8988T (cell line): ENCODE measurements at places on chromosomes 6 and 20.

DNA sequence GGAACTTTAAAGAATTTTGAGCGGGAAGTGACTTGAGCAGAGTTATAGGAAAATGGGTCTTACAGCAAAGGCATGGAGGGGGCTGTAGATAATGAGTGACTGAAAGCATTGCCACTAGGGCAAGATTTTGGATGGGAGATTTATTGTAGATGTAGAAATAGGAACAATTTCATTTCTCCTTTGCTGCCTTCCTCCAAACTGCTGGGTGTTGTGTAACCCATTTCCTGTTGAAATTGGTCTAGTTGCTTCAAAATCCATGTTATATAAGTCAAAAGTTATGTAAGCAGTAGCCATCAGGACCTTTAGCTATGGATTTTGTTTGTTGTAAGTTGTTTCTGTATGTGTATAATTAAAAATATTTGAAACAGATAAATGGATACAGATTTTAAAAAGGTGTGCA is 11.1 kb downstream of the YWHAB start:
- DNase-seq, result no peak

DNA sequence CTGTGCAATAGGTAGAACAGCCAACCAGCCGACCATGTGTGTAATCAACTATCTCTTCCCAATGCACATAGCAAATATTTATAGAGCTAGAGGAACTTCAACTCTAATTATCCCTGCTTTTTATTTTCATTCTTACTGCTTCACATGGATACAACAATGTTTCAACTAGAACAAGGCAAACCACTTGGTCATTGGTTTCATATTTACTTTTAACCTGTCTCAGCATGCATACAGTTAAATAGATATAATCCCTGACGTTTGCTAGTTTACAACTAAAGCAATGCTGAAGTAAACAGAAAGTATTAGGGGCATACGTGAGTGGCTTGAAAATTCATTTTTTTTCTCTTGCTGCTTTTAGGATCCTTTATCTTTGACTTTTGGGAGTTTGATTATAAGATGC is 318.5 kb upstream of the MAP3K7 start:
- DNase-seq, result no peak

- DNase-seq, result no peak
Measured at GRCh38 chr20:24017458-24017755, 28.8 kb upstream of the GGTLC1 start.

GRCh38 chr6:82712389-82712788 is 348.8 kb downstream of the TPBG start:
- DNase-seq, result no peak

DNA sequence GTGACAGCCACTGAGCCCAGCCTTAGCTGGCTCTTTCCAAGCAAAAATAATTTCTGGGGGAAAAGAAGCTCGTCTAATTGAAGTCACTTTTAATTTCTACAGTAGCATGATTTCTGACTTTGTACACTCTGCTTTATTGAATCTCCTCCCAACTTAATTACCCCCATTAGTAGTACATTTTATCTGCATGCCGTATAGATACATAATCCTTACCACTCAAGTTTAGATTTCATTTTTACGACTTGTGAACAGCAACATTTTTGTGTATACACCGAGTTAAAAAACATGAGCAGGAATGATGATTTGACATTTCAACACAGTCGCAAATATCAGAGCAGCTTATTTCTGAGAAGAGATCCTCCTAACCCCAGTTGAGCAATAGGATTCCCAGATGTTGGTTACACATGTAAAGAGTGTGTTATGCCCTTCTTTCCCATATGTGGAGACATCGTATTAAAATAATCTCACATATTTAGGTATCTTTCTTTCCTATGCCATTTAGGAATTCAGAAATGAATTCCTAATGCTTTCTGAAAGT is 127.3 kb upstream of the MTHFD1L start:
- DNase-seq, result no peak
